ENCODE measurements at places on chromosomes 7 and 10.
A peak's percentile ranks its signal among the peaks of the same experiment; 100 is the strongest.

GRCh38 chr7:138980563-138981291, 462 bp downstream of the KIAA1549 start:
- DNase-seq, result no peak

DNA sequence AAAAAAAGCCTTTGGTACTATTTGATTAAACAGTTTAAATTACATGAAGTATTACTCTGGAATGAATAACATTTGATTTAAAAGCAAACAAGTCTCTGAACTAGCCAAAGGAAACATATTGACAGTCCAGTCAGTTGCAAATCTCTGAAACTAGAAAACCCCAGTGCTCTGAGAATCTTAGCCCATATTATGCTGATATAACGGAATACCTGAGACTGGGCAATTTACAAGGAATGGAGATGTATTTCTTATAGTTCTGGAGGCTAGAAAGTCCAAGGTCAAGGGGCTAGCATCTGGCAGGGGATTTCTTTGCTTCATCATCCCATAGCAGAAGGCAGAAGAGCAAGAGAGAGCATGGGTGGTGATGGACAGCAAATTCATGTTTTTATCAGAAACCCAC, 21.7 kb upstream of the FKBP9 start:
- DNase-seq, result no peak

- DNase-seq, result no peak
Measured at GRCh38 chr10:110919349-110919931, at the start of gene SHOC2. SHOC2 (plus strand) TSS chr10:110919604; CDS start chr10:110964359, 44,755 bp downstream.

- DNase-seq, result no peak
Measured at GRCh38 chr10:89776665-89777064, 75.3 kb downstream of the KIF20B start.

DNA sequence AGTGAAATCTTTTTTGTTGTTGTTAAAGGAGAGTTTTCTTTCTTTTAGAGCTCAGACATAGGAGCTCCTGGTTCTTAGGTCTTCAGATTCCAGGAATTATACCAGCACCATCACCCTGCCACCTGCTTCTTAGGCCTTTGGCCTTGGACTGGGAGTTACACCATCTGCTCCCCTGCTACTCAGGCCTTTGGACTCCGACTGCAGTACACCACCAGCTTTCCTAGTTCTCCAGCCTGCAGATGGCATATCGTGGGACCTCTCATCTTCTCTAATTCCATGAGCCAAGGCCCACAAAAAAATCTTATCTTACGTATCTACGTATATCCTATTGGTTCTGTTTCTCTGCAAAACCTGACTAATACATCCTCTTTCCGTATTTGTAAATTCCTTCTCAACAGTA, 5.1 kb upstream of the TACC2 start:
- DNase-seq, result no peak

DNA sequence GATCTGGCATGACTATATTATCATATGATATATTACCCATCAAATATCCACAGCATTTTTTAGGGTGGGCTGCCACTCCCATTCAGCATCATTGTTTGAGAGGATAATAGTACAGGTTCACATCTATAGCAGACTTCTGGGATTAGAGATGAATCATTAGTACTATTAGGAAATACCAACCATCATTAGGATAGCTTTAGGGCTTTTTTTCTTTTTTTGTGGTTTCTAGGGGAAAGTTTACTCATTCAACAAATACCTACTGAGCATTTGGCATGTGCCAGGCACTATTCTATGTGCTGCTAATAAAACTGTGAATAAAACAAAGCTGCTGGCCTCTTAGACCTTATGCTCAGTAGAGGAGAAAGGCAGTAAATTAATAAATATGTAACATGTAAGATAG, 40.6 kb downstream of the NHLRC2 start:
- peak; percentile 31 for DNase-seq

GRCh38 chr10:83677795-83678194, 461.5 kb upstream of the GHITM start:
- no peak for DNase-seq

GRCh38 chr10:95517536-95518454, 43.4 kb downstream of the SORBS1 start:
- no peak for DNase-seq

GRCh38 chr10:70879207-70879606, 9.2 kb downstream of the PCBD1 start:
- DNase-seq, result no peak

Measured in HS-27A (cell line).